CD4-positive, alpha-beta T cell treated with Interferon gamma for 1 hour (primary cell): ENCODE measurements at places on chromosomes 7 and 10.

DNA sequence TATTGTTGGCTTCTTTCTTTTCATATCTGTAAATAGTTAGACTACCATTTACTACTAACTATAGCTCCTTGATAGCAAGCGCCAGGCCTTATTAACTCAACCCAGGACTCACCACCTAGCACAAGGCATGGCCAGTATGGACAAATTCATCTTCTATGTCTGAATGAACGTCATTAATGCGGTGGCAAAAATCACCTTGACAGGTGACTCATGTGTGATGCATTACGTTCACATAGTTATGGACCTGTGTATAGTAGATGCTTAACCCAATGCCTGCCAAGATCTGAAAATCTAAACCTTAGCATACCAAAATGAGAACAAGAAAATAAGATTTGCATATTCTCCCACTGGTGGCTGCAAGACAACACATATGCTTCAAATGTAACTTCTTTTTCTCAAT is 300.8 kb downstream of the PARD3 start:
- DNase-seq = no peak

GRCh38 chr10:124451276-124451675 is 1.4 kb upstream of the NKX1-2 start:
- DNase-seq = no peak

- no peak for DNase-seq
Measured at GRCh38 chr10:387909-388660, 252.8 kb downstream of the ZMYND11 start.

DNA sequence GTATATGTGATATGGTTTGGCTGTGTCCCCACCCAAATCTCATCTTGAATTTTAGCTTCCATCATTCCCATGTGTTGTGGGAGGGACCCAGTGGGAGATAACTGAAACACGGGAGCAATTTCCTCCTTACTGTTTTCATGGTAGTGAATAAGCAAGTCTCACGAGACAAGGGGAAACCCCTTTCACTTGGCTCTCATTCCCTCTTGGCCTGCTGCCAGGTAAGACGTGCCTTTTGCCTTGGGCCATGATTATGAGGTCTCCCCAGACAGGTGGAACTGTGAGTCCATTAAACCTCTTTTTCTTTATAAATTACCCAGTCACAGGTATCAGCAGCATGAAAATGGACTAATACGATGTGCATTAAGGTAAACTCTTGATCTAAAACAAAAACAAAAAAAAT is 357.1 kb upstream of the AOAH start:
- no peak for DNase-seq

GRCh38 chr10:28179743-28180099 is 123.1 kb downstream of the MPP7 start:
- no peak for DNase-seq

- DNase-seq = no peak
Measured at GRCh38 chr7:28613262-28613661, 200.9 kb downstream of the CREB5 start.

- DNase-seq = no peak
Measured at GRCh38 chr10:71238626-71239025, 26.3 kb downstream of the UNC5B start.

- DNase-seq = no peak
Measured at GRCh38 chr7:21965291-21965690, 19.6 kb upstream of the CDCA7L start.

- DNase-seq = no peak
Measured at GRCh38 chr7:119900996-119901672, 371.8 kb upstream of the KCND2 start.

- no peak for DNase-seq
Measured at GRCh38 chr7:74525881-74526280, 72.2 kb downstream of the GTF2IRD1 start.

GRCh38 chr10:88705958-88706357 is at the start of gene LIPK:
Gene LIPK, plus strand, starts transcription at chr10:88706249. Its CDS starts 18,295 bp downstream, at chr10:88724544.
- DNase-seq = no peak

GRCh38 chr10:80407812-80408241 is 524 bp upstream of the PRXL2A start:
- DNase-seq = no peak

- no peak for DNase-seq
Measured at GRCh38 chr7:40622941-40623501, 488.2 kb downstream of the SUGCT start.

GRCh38 chr10:60428387-60428737 is 38.7 kb upstream of the ANK3 start:
- no peak for DNase-seq

- no peak for DNase-seq
Measured at GRCh38 chr7:140053812-140054539, 8.8 kb downstream of the PARP12 start.

GRCh38 chr7:1663223-1663622 is 6.9 kb upstream of the ELFN1 start:
- DNase-seq = no peak
